CD4-positive, alpha-beta T cell (primary cell): ENCODE measurements at places on chromosomes 4 and X. TPM values are rescaled to one million over a fixed set of nuclear protein-coding genes. Genes with fewer than 3 reads are reported as not detected.

DNA sequence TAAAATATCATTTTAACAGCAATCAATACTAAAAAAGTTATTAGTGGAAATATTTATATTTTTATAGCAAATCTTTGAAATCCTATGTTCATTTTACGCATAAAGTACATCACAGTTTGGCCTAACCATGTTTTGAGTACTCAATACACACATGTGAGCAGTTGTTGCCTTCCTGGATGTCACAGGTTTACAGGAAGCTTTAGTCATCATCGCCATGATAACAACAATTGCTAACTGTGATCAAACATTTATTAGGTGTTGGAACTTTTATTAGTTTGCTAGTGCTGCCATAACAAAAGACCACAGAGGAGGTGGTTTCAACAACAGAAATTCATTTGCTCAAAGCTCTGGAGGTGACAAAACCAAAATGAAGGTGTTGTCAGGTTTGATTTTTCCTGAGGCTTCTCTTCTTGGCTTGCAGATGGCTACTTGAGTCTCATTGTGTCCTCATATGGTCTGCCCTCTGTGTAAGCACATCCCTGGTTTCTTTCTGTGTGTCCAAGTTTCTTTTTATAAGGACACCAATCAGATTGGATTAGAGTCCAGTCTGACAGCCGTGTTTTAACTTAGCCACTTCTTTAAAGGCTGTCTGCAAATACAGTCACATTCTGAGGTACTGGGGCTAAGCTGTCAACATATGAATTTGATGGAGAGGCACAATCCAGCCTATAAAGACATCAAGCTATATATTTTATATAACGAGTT, 43.1 kb upstream of the BOD1L1 start:
- DNase-seq = no peak
- no peak overlapping the region for H3K27ac ChIP-seq
- H3K4me3 ChIP-seq = no peak overlapping the region
- no peaks in the 10 kb centered on the region for H3K4me1 ChIP-seq
- peaks cover 5% of the 10 kb centered on the region for H3K27me3 ChIP-seq

GRCh38 chr4:186487726-186488125, 67.6 kb downstream of the MTNR1A start:
- H3K27ac ChIP-seq = no peak overlapping the region
- no peak overlapping the region for H3K4me3 ChIP-seq

GRCh38 chr4:88660446-88661294, 37.0 kb downstream of the NAP1L5 start:
- no peak for DNase-seq
- H3K4me1 ChIP-seq = no peaks in the 10 kb centered on the region
- no peaks in the 10 kb centered on the region for H3K27me3 ChIP-seq
- no peak overlapping the region for H3K27ac ChIP-seq

GRCh38 chr4:184477201-184477999, 3.0 kb upstream of the IRF2 start:
- H3K4me3 ChIP-seq = peak overlapping the region; percentile 99
- DNase-seq = no peak
- no peaks in the 10 kb centered on the region for H3K27me3 ChIP-seq
- peaks cover 36% of the 10 kb centered on the region for H3K4me1 ChIP-seq
- H3K27ac ChIP-seq = no peak overlapping the region
- H3K36me3 ChIP-seq = peaks cover 4% of the 10 kb centered on the region

DNA sequence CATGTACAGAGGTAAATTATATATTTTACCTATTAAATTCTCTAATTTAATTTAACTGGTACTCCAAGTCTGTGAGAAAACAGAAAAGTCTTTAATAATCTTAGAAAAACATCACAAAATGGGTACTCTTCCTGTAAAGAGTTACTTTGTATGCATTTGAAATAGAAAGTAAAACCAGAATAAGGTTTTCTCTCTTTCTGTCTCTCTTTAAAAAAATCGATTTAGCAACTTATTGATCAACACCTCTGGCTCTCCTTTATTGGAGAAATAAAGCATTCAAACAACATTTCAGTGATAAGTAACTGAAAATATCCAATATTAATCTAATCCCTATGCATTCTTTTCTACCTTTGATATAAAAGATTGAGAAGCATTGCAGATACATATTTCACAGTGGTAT, 27.4 kb downstream of the ATOH1 start:
- DNase-seq = no peak
- no peaks in the 10 kb centered on the region for H3K36me3 ChIP-seq
- no peaks in the 10 kb centered on the region for H3K4me1 ChIP-seq
- no peak overlapping the region for H3K27ac ChIP-seq
- no peak overlapping the region for H3K4me3 ChIP-seq

GRCh38 chr4:121632636-121633035, 64.1 kb downstream of the ANXA5 start:
- H3K27ac ChIP-seq = no peak overlapping the region
- DNase-seq = no peak
- H3K4me1 ChIP-seq = no peaks in the 10 kb centered on the region
- no peak overlapping the region for H3K4me3 ChIP-seq

GRCh38 chr4:33078145-33078544, 2358.0 kb downstream of the PCDH7 start:
- H3K4me3 ChIP-seq = no peak overlapping the region

DNA sequence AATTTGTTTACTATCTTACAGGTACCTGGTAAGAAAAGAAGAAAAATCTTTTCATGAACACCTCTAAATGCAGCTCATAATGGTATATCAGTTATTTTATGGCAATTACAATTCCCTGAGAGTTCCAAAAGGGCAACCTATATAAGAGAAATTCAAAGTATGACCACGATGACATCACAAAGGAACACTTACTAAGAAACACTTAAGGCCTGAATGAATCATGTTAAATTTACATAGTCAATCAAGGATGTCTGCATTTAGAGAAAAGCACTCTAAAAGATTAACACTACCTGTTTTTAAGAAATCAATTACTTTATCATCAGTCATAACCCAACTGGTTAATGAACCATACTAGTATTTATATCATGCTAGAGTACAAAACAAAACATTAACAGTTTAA, 63.9 kb downstream of the LCORL start:
- H3K36me3 ChIP-seq = peaks cover 11% of the 10 kb centered on the region
- H3K27ac ChIP-seq = no peak overlapping the region
- no peaks in the 10 kb centered on the region for H3K4me1 ChIP-seq

DNA sequence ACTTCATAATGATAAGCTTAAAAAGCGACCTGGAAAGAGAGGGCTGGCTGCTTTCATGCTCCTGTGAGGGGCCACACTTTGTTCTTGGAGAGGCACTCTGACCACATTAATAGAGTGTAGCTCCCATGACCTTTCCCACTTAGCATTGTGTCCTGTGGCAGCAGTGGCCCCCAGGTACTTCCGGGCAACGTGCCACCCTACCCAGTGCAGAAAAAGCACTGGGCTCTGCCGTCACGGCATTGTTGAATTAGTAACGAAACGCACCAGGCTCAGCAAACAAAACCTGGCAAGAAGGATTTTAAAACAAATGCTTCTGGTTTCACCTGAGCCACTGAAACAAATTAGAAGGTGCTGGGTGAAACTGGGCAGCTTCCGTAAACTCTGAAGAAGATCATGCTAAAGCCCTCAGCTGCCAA, 5.4 kb upstream of the SORBS2 start:
- no peaks in the 10 kb centered on the region for H3K4me1 ChIP-seq
- no peak overlapping the region for H3K4me3 ChIP-seq
- H3K27ac ChIP-seq = no peak overlapping the region
- no peaks in the 10 kb centered on the region for H3K36me3 ChIP-seq

DNA sequence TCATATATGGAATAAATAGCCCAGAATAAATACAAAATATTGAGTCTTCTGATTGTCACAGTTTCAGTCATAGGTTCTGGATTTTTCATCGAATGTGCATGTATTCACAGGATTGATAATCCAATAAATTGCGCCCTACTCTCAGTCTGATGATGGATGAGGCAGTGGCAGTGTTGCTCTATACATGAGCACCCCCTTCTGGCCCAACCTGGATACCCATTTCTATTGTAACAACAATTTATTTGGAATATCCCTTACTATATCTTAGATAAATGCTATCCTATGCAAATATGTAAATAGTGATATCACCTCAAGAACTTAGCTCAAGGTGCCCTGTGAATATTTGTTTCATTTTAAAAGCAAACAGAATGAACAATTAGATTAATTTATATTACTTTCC, 733.7 kb upstream of the PABPC4L start:
- H3K27ac ChIP-seq = no peak overlapping the region
- H3K4me3 ChIP-seq = no peak overlapping the region
- H3K4me1 ChIP-seq = no peaks in the 10 kb centered on the region
- no peaks in the 10 kb centered on the region for H3K27me3 ChIP-seq
- H3K36me3 ChIP-seq = no peaks in the 10 kb centered on the region
- no peak for DNase-seq

DNA sequence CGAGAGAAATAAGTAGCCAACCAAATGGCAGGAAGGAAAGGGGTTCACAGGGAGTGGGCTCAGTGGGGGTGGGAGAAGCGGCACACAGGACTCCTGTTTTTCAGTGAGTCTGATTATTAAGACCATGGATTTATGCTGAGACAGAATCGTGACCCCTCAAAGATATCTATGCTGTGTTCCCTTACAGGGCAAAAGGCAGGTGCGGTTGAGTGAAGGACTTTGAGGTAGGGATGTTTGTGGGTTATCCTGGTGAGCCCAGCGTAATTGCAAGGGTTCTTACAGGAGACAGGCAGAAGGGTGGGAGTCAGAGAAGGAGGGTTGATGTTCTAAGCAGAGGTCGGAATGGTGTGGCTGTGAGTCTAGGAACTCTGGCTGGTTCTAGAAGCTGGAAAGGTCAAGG, 73.0 kb downstream of the EVC start:
- H3K4me1 ChIP-seq = no peaks in the 10 kb centered on the region
- DNase-seq = no peak
- no peak overlapping the region for H3K27ac ChIP-seq
- no peaks in the 10 kb centered on the region for H3K36me3 ChIP-seq
- H3K27me3 ChIP-seq = no peaks in the 10 kb centered on the region
- H3K4me3 ChIP-seq = no peak overlapping the region

GRCh38 chrX:136687457-136687856, 39.5 kb downstream of the CD40LG start:
- DNase-seq = no peak
- H3K4me3 ChIP-seq = no peak overlapping the region
- peak overlapping the region; percentile 61 for H3K27ac ChIP-seq
- peaks cover 29% of the 10 kb centered on the region for H3K36me3 ChIP-seq
- peaks cover 53% of the 10 kb centered on the region for H3K4me1 ChIP-seq
- H3K27me3 ChIP-seq = no peaks in the 10 kb centered on the region

GRCh38 chr4:148300877-148301276, 141.3 kb downstream of the NR3C2 start:
- H3K4me3 ChIP-seq = no peak overlapping the region
- H3K36me3 ChIP-seq = no peaks in the 10 kb centered on the region
- no peak overlapping the region for H3K27ac ChIP-seq

DNA sequence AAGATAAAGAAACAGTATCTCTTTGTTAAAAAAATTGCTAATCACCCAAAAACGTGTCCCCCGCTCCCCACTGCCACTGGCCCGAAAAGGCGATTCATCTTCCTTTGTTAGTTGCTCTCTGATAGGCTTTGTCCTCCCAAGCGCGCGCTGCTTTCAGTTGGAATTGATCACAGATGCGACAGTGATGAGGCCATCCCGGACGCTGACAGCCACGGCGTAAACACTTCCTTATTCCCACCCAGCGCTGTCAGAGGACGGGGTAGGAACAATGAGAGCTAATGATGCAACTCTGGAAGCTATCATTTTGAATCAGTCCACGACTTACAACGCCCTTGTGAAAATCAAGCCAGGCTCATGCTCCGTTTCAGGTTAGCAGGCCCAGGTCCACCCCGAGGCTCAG, 21.4 kb downstream of the SOD3 start:
- no peak overlapping the region for H3K4me3 ChIP-seq
- no peak for DNase-seq
- H3K27me3 ChIP-seq = no peaks in the 10 kb centered on the region
- no peak overlapping the region for H3K27ac ChIP-seq

- no peaks in the 10 kb centered on the region for H3K36me3 ChIP-seq
- H3K4me1 ChIP-seq = no peaks in the 10 kb centered on the region
- DNase-seq = no peak
- H3K27ac ChIP-seq = no peak overlapping the region
- no peaks in the 10 kb centered on the region for H3K27me3 ChIP-seq
- H3K4me3 ChIP-seq = no peak overlapping the region
Measured at GRCh38 chrX:40394302-40394701, 186.5 kb upstream of the ATP6AP2 start.

DNA sequence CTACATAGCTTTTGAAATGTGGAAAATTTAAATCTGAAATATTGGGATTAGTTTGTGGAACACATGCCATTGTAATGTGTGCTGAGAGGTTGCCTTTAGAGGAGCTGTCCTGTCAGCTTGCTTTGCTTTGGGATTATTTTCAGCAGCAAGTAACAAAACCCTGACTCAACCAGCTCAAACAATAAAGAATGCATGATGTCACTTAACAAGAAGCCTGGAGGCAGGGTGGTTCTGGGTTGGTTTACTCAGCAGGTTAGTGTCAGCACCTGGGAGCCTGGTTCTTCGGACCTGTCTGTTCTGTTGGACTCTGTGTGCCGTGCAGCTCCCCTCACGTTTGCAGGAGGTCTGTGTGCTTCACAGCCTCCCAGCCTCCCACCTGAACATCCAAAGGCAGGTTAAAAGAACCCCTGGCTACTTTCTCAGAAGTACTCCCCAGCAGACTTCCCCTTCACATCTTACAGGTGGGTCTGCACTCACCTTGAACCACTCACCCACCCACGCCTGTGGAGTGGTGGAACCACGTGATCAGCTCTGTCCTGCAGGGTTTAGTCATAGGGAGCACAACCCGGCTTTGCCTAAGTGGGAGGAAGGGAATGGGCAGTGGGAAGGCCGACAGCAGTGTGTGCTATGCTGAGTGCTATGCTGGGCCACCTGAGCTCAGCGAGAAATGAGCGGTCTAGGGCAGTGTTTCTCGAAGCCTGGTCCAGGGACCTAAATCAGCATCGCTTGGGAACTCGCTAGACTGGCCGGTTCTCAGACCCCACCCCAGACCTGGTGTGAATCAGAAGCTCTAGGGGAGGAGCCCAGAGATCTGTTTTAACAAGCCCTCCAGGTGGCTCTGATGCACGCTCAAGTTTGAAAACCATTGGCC, 20.4 kb downstream of the TMEM131L start:
- no peak overlapping the region for H3K4me3 ChIP-seq
- no peaks in the 10 kb centered on the region for H3K27me3 ChIP-seq
- H3K36me3 ChIP-seq = peaks cover 15% of the 10 kb centered on the region
- peaks cover 60% of the 10 kb centered on the region for H3K4me1 ChIP-seq

- no peak overlapping the region for H3K27ac ChIP-seq
- H3K4me3 ChIP-seq = no peak overlapping the region
- no peak for DNase-seq
- H3K4me1 ChIP-seq = no peaks in the 10 kb centered on the region
- H3K36me3 ChIP-seq = no peaks in the 10 kb centered on the region
- H3K27me3 ChIP-seq = no peaks in the 10 kb centered on the region
Measured at GRCh38 chrX:38669428-38669827, 108.1 kb downstream of the TSPAN7 start.

- peak; percentile 67 for DNase-seq
- peak overlapping the region; percentile 69 for H3K4me3 ChIP-seq
- H3K4me1 ChIP-seq = peaks cover 15% of the 10 kb centered on the region
- H3K36me3 ChIP-seq = peaks cover 5% of the 10 kb centered on the region
- peak overlapping the region; percentile 30 for H3K27ac ChIP-seq
- H3K27me3 ChIP-seq = no peaks in the 10 kb centered on the region
Measured at GRCh38 chrX:135295238-135295943, 13.9 kb upstream of the ETDC start.

- no peaks in the 10 kb centered on the region for H3K4me1 ChIP-seq
- DNase-seq = no peak
- H3K36me3 ChIP-seq = no peaks in the 10 kb centered on the region
- no peak overlapping the region for H3K27ac ChIP-seq
- H3K27me3 ChIP-seq = no peaks in the 10 kb centered on the region
- H3K4me3 ChIP-seq = no peak overlapping the region
Measured at GRCh38 chr4:29571322-29571721, 1148.8 kb upstream of the PCDH7 start.

The CLGN gene
- not detected for total RNA-seq

The STARD8 gene
- total RNA-seq = 0.25 TPM

The TMEM129 gene
- total RNA-seq = 17.6 TPM

The ADAM29 gene
- total RNA-seq = not detected

The ETNPPL gene
- not detected for total RNA-seq

The TIGD4 gene
- total RNA-seq = not detected

The DRD5 gene
- total RNA-seq = not detected
